ENCODE measurements at places on chromosomes 3 and 15.

DNA sequence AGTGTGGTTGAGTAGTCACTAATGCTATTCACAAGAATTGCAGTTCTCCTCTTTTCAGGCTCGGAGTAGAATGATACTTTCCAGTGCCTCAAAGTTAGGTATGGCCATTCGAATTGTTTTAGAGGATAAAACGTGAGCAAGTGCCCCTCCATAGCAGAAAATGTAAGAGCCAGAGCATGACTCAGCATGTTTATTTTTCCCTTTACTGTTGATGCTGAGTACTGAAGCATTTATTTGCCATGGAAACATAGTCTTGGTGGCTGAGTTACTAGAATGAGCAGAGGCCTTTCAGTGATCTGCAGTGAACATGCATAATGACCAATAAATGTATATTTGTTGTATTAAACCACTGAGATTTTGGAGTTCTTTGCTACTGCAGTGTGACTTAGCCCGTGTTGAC, 540.6 kb downstream of the NLGN1 start:
- no peak for DNase-seq

DNA sequence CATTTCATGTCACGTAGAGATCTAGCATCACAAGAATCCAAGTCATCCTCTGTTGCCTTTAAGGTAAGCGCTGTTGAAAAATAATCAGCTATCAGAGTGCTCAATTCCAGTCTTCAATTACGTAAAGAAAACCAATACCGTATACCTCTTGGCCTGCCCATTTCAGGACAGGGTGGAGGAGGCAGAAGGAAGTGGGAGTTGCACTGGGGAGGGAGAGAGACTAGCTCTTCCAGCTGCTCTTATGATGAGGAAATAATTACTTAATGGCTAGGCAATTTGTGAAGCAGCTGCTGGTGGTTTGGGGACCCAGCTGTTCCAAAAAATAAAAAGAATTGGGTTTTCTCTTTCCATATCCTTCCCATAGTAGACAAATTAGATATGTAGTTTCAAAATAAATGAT, 365.8 kb upstream of the MCTP2 start:
- no peak for DNase-seq

DNA sequence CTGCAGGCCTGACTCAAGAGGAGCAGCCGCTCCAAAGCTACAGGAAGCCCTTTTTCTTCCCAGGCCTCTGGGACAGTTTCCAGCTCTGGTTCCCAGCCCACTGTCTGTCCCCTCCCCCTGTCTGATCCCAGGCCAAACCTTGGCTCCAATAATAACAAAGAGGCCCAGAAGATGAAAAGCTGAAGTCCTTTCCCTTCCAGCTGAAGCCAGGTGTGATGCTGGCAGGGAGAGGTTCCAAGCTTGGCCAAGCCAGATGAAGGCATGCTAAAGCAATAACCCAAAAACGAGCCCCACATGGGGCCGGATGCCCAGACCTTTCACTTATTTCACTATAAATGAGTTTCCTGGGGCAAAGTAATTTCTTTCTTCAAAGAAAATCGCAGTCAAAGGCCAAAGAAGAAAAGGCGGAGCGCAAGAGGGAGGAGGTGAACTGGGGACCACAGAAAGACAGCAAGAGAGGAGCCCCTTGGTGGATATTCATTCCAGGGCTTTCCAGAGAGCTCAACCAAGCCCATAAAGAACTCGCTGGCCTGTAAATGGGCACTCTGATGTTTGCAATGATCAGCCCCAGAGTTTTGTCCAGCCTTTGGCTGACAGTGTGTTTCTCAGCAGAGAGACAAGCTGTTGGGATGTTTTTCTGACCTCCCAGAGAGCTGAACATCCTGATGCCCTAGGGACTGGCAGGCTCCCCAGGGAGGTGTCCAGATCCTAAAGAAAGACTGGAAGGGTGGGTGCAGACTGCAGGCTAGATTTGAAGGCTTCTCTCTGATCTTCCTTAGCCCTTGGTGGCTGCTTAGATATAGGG, 157.6 kb downstream of the UACA start:
- no peak for DNase-seq

GRCh38 chr3:112736805-112737566, 96.0 kb upstream of the CCDC80 start:
- no peak for DNase-seq
